HS-27A (cell line): ENCODE measurements at places on chromosomes 1 and 21.

GRCh38 chr21:25408666-25409065, 198.6 kb downstream of the MRPL39 start:
- no peak for DNase-seq

- no peak for DNase-seq
These were observed 162.3 kb upstream of the VAMP3 start for GRCh38 chr1:7608628-7609305.

DNA sequence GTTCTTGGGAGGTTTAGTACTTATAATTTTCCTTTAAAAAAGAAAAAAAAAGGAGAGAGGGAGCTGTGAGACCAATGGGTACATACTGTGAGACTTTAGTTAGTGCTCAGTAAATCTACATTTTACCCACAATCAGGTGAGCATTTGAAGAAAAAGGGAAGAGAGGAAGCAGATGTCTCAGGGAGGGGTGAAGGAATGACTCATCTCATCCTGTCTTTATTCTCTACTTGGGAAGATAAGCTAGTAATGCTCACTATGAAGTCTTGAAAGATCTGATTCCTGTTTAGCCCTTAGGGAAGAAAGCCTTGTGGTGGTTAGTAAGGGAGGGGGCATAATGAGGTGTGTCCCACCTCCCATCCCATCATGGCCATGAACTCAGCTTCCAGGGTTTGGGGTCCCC, 112.6 kb downstream of the PLD5 start:
- no peak for DNase-seq

- no peak for DNase-seq
These were observed 112.9 kb upstream of the WARS2 start for GRCh38 chr1:119253366-119253765.

DNA sequence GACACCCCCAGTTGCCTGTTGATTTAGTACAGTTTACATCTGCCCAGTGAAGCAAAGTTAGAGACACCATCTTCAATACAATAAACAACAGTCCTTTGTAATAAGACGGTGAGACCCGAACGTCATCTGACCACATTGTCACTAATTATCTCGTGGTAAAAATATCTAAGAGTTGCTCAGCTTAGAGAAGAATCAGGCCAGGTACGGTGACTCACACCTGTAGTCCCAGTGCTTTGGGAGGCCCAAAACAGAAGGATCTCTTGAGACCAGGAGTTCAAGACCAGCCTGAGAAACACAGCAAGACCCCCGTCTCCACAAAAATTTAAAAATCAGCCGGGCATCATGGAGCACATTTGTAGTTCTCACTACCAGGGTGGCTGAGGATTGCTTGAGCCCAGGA, 53.5 kb downstream of the CD34 start:
- no peak for DNase-seq

DNA sequence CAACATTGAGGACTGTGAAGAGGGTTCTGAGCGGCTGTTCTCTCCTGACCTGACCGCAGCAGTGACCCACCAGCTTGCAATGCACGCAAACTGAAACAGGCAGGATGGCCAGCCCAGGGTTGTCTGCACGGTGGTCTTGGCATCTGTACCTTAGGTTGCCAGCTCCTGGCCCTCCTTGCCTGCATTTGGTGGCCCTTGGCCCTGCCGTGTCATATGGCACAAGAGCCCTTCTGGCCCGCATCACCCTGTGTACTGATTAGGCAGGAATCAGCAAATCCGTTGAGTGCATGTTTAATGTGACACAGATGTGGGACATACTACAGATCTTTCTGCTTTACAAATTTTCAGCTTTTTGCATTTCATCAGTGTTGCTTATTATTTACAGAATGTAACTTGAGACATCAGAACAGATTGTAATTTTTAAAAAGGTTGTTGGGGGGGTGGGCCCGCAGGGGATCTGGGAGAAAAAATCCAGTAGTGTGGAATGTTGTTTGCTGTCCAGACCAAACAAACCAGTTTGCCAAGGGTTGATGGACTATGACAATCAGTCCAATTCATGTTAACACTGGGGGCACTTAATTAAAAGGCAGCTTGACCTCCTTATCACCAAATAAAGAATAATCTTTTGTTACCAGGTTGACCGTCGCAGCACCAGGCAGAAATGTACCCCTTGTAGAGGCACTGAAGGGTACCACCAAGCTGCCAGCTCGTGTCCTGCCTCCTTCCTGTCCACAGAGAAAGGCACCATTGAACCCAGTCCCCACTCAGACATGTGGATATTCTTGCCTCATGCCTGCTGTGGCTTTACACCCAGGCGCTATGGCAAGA, 132.6 kb downstream of the DHRS3 start:
- no peak for DNase-seq

DNA sequence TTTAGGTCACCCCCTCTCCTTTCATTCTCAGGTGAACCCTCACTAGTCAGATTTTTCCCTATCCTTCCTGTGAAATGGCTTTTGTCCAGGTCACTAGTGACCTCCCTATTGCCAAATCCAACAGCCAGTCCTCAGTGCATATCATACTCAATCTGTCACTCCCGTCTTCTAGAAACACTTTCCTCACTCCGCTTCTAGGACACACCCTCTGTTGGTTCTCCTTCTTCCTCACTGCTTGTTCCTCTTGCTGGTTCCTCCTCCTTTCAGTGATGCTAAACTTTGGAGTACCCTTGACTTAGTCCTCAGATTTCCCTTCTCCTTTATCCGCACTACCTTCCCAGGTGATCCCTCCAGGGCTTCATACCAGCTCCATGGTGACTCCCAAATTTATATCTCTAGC, 94.3 kb downstream of the RNF220 start:
- DNase-seq = no peak

DNA sequence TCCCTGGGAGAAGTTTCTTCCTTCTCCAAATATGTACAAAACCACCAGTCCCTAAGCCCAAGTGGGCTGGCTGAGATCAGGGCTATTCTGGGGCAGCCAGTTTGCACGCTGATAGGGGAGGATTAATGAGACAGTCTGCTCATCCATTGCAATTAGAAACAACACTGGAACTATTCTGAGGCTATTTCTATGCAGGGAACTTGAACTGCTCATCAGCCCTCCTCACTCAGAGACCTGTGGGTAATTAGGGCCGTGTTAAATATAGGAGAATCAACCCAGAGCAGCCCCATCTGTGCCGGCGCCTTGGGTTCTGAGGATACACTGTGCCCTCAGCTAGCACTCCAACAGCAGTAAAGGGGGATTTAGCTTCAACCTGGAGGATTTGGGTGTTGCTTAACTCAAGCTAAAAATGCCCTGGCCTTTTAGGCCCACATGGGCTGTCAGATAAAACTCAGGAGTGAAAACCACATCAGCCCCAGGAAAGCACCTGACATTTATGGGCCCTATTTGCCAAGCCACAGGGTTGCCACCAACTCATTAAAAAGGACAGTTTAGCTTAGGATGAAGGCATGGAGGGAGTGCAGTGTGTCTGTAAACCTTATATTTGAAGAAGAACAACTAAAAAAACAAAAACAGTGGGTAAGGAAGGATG, 53.9 kb downstream of the DUSP10 start:
- no peak for DNase-seq

- no peak for DNase-seq
These were observed 46.9 kb downstream of the TRAPPC10 start for GRCh38 chr21:44058981-44059380.

DNA sequence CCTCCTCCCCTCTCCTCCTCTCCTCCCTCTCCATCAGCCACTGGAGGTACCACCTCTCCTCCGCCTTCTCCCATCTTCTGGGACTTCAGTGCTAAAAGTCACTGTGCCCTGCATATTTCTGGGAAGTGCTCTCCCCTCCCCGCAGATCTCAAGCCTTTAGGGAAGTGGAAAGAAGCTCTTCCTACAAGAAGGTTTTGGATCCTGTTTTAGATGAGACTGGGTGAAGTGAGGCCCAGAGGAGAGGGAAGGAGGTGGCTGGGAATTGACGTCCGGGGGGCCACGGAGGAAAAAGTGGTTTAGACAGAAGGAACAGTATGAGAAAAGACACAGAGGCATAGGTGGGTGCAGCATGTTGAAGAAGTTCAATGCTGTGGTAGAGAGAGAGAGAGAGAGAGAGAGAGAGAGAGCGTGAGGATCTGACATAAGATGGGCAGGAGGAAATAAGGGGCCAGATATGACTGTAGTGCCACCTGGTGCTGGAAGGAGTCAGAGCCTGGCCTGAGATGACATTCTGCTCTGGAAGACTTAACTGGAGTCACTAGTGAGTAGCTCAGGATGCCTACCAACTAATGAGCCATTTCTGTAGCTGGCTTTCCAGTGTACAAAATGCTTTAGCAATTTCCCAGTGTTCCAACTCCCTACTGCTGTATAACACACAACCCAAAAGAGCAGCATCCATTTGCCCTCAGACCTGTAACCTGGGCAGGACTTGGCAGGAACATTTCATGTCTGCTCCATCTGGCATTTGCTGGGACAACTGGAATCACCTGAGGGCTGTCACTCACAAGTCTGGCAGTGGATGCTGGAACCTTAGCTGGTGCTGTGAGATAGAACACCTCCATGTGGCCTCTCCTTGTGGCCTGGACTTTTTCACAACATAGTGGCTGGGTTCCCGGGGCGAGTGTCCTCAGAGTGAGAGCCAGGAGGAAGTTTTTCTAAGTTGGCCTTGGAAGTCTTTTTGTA, 16.6 kb upstream of the ZSCAN20 start:
- DNase-seq = no peak

DNA sequence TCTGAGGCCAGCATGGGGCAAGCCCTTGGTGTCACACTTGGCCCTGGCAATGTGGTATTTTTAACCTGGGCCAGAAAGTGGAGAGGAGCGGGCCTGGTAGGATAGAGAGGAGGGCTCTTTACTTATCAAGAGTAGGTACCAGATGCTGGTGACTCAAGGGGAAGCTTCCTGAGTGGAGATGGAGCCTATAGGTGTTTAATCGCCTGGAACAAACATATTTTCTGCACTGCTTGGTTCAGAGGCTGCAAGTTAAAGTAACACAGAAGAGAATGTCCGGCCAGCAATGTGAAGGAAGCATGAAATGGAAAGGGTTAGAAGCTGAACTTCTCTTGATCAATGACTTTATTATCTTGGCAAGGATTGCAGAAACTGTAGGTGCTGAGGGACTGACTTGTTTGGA, 74.3 kb downstream of the DDR2 start:
- DNase-seq = no peak

DNA sequence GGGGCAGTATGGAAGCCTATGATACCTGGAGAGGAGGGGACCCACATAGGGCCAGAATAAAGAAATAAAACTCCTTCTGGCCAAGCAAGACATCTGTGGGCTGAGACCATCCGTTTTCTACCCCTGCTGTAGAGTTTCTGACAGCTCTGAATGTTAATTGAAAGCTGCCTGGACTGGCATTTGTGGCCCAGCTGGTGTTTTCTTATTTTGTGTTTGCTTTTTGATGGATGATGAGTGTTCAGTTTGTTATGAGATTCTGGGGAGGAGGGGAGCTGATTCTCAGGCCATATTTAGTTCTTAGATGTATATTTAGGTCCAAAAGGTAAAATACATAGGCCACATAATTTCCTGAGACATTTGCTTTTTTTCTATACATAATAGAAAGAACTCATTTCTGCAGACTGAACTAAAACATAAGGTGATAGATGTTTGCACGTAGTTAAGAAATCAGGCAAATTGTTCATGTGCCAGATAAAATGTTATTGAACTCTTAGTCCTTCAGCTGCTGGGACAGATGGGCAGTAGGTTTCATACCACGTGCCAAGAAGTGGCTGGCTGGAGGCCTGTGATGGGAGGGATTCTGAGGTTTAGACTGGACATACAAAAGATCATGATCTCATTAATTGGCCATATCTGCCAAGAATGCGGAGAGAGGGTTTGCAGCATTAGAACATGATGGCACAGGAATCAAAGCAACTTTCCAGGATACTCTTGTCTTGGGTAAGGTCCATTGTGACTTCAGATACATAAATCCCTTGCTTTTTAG, 54.1 kb downstream of the DSCAM start:
- no peak for DNase-seq

GRCh38 chr21:45140346-45140940, 66.1 kb downstream of the ADARB1 start:
- peak; percentile 29 for DNase-seq

DNA sequence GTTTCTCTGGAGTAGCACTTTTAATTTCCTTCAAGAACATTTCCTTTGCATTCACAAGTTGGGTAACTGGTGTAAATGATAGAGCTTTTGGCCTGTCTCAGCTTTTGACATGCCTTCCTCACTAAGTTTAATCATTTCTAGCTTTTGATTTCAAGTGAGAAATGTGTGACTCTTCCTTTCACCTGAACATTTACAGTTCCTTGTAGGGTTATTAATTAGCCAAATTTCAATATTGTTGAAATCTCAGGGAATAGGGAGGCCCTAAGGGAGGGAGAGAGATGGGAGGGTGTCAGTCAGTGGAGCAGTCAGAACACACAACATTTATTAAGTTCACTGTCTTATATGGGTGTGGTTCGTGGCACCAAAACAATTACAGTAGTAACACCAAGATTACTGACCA, 14.2 kb downstream of the AADACL3 start:
- DNase-seq = no peak

DNA sequence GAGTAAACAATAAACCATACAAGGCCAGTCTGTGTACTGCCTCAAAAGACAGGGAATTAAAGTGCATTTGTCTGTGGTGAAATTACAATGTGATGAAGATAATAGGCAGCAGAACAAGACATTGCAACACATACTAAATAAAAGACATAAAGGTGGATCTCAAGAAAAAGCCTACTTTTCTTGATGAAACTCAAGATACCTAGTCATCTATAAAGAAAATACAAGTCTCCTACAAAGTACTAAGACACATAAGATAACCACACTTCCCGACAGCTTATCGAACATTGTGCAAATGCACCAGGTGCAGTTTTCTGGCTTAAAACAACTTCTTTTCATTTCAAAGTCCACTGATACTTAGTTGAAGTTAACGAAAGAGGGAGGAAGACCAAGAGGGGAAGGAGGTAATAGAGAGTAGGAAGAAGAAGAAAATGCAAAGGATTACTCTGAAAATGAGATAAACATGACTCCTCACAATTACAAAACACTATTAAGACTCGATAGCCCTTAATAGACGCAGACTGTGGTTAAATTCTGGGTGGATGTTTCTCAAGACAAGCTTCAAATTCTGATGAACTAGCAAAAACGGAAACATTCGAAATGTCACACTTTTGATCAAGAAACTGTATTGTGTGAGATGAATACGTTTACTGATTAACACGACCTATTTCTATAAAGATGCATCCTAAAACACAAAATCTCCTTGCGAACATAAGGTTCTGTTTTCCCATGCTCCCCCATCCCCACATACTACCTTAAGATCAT, 2.0 kb downstream of the HNRNPR start:
- no peak for DNase-seq

DNA sequence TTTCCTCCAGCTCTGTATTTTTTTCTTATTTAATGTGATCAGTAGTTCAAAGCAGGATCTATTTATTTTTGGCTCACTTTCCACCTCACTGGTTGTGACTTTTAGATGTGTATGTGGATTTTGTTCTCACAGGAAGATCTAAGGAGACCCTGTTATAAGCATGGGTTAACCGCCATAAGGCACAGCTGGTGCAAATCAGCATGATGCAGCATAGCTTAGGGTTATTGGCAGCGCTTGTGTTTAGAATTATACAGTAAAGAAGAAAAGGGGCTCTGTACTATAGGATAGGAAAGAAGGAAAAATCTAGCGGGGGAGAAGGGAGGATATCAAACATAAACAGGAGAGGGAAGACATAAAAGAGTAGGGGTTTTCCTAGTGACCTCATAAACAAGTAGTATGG, 26.9 kb upstream of the RGL1 start:
- no peak for DNase-seq
